ENCODE measurements at places on chromosomes 16 and 17.

- DNase-seq = no peak
These were observed 36.7 kb downstream of the AKAP10 start for GRCh38 chr17:19940722-19941464.

DNA sequence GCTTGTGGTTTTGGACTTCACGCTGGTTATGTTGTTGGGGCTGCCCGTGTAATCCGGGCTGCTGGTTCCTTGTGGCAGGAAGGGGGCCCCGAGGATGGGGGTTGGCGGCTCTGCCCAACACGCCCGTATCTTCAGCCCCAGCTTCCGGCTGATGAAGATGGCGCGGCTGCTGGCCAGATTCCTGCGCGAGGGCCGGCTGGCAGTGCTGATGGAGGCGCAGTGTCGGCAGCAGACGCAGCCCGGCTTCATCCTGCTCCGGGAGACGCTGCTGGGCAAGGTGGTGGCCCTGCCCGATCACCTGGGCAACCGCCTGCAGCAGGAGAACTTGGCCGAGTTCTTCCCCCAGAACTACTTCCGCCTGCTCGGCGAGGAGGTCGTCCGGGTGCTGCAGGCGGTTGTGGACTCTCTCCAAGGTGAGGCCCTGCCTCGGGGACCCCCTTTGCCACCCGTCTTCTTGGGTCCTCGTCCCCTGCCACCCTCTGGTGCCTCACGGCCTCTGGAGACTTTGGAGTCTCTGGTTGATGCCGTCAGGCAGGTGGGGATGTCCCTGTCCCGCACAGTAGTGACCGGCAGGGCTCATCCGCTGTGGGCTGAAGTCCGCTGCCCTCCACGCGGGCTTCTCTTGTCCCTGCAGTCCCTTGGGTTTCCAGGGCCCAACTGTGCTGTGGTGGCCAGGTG, 2.2 kb downstream of the TELO2 start:
- no peak for DNase-seq

DNA sequence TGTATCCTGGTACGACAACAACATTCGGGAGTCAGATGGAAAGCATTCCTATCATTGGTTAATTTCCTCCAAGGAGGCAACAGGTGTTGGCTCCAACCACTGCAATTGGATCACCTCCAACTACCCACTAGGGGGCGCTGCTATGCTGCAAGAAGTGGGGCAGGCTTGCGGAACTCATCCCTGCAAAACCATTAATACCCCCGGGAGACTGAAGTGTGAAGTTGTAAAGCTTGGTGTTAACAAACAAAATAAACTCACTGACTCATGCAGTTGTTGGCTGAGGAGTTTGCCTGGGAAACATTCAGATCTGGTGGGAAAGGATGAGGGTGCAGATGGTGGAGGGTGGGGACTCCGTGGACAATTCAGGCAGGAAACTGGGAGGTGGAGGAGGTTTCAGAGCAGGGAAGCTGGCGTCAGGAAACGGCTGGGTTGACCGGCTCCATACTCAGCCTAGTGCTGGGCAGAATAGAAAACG, 84.9 kb downstream of the HS3ST2 start:
- DNase-seq = peak; percentile 39

GRCh38 chr17:41383690-41384089, 1.6 kb upstream of the KRT34 start:
- DNase-seq = no peak
